Lung microvascular endothelial cell (primary cell): ENCODE measurements at places on chromosomes 7 and 10. TPM values are rescaled to one million over a fixed set of nuclear protein-coding genes. Genes with fewer than 3 reads are reported as not detected.

LRRC4 gene
- 0.20 and 0.65 TPM in 2 replicates for total RNA-seq

GRCh38 chr7:148270576-148270975, 320.0 kb upstream of the C7orf33 start:
- DNase-seq: no peak

GRCh38 chr10:10350050-10350449, 667.6 kb upstream of the CELF2 start:
- no peak for DNase-seq

NPSR1 gene
- not detected in 2 replicates for total RNA-seq

BAMBI gene
- total RNA-seq: 2.0 and 3.0 TPM in 2 replicates

- no peak for DNase-seq
These were observed 144.6 kb upstream of the COL1A2 start for GRCh38 chr7:94250124-94250523.

DNA sequence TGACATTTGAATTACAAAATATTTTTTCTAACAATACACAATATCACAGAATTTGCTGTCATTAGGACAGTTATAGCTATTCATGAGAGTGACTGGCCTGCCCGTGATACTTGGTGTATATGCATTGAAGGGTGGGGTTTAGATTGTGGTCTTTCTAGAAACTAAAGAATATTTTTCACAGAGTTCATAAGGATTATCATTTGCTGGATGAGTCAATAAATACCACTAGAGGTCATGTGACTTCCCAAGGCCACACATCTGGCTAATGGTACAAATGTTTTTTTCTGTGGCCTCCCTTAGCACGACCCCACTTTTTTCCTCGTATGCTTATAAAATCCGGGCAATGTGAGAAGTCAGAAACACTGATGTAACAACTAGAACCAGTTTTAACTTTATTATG, 5.2 kb downstream of the OPTN start:
- DNase-seq: no peak

- DNase-seq: no peak
These were observed 9.8 kb downstream of the NOD1 start for GRCh38 chr7:30468791-30469190.
